NCI-H1417 treated with DMSO at 0.1 percent for 48 hours (cell line): ENCODE measurements at places on chromosomes 3 and 15.

- DNase-seq: no peak
Observed at GRCh38 chr3:58837856-58838255, 171.3 kb upstream of the FAM3D start.

DNA sequence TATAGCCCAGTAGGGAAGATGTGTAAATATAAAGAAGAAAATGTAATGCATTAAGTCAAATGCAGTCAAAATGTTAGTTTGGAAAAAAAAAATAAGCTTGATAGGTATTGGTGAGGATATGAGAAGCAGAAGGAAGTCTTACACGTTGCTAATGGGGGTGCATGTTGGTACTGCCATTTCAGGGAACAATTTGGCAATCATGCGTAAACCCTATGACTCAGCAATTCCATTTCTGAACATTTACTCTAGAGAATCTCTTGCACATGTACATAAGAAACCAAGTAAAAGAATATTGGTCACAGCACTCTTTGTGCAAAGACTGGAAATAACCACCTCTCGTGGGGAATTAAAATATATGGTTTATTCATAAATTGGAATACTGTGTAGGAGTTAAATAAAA, 35.5 kb upstream of the TIMP4 start:
- no peak for DNase-seq

GRCh38 chr3:143045639-143046038, 44.3 kb downstream of the U2SURP start:
- no peak for DNase-seq

GRCh38 chr3:121515313-121515712, 30.5 kb downstream of the POLQ start:
- DNase-seq: no peak

DNA sequence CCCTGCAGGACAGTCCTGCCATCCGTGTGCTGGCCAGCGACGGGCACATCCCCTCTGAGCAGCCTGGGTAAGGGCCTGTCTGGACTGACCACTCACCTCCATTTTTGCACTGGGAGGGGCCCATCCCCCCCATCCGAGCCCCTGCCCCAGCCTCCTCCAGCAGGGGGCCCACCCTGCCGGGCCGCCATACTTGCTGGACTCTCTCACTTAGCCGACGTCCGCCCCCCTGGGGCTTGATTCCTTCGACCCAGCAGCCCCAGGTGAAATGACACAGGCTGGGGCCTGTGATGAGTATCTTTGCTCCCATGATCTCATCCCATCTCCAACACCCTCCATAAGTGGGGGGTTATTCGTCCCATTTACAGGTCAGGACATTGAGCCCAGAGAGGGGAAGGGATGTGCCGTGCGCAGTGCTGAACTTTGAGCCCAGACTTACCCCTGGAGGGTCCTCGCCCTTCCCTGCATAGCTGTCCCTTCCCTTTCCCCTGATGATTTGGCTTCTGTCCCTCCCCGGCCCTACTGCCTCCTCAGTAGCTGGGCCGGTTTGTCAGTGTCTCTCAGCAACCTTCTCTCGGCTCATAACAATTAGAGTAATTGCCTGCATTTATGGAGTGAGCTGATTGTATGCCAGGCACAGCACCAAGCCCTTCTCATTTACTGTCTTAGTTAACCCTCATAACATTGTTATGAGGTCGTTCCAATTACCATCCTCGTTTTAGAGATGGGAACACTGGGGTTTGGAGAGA, 4.2 kb downstream of the LMAN1L start:
- DNase-seq: no peak
